Urinary bladder (tissue), 4 donors: ENCODE measurements at places on chromosomes 5 and 9.

DNA sequence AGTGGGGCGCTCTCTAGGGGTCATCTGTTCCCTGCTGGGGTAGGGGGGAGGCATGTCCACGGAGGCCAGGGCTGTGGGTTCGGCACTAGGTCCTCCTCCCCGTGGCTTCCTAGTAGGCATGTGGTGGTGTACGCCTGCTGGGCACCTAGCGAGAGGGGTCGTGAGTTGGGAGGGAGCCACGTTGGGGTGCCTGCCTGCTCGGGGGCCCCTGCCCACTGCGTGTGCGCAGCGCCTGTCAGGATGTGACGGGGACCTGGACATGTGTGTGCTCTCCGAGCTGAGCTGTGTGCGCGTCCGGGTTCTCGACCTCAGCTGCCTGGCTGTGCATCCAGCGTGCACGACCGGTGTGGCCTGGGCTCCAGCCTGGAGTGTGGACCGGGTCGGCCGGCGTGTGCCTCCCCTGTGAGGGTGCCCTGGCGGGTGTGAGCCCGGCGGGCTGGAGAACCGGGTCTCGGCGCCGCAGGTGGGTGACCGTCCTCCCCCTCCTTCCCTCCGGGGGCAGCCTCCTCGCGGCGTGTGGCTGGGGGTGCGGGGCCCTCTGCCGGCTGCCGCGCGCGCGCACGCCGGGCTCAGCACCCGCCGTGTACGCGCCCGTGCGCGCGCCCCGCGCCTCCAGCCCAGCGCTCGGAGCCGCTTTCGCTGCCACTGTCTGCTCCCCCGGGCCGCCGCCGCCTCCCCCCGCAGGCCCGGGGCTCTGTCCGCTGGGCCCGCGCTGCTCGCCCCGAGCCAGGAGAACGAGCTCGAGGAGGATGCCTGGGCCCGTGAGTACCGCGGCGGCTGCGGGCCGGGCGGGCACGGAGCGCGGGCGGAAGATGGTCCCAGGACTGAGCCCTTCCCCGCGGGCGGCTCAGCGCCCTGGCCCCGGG lies at the start of gene PRR7:
Gene PRR7, plus strand, starts transcription at position 615 of the 866 bp plus-strand sequence. CDS start 8,254 bp downstream, outside the sequence.
- no peak for DNase-seq

DNA sequence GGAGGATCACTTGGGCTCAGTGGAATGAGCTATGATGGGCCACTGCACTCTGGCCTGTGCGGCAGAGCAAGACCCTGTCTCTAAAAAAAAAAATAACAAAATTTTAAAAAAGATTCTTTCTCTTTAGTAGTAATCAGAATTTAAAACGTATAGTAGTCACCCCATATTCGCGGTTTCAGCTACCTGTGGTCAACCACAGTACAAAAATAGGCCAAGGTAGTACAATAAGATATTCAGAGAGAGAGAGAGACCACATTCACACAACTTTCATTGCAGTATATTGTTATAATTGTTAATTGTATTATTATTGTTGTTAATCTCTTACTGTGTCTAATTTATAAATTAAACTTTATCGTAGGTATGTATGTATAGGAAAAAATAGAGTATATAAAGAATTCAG lies 18.7 kb downstream of the INIP start:
- DNase-seq: no peak

- no peak for DNase-seq
These were observed 75.6 kb downstream of the USP20 start for GRCh38 chr9:129910628-129911567.

DNA sequence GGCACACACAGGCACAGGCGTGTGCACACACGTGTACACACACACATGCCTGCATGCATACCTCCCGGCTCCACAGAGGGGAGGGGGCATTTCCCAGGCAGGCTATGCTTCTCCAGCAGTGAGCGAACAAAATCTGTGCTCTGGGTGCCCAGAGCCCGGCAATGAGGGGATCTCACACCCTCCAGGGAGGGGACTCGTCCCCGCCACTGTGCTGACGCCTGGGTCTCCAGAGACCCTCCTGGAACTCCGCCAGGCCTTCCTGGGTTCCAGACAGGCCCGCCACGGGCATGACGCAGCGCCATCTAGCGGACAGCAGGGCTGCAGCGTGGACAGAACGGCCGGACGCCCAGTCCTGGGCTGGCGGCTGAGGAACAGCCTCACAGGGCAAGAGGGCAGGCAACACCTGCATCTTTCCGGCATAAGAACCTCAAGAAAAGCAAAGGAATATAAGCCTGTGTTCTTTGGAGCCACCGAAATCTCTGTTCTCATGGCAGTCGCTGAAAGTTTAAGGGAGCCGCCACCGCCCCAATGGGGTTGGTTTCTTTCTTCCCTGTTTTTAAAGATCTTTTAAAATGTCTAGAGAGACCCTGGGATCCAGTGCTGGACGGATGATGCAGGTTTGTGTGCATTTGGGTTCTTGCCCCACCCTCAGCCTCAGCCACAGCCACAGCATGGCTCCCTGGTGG lies 135.6 kb upstream of the PPP1R26 start:
- DNase-seq: peak; percentile 7

DNA sequence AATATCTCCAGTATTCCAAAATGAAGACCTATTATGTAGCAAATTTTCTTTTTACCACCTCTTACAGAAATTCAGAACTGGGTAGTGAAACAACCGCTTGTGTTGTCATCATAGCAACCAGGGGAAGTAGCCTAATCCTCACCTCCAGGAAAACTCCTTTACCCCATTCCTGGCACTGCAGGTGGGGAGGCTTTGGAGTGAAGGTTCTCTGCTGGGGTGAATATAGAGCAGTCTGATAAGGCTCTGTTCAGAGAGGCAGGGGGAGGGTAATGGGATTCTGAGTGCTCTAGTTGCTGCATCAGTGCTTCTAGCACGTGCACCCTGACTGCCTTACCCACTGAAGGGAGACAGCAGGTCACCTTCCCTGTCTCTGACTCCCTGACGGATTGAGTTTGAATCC lies 116.2 kb downstream of the MAN2A1 start:
- no peak for DNase-seq

GRCh38 chr9:121743441-121744001 lies 92.1 kb downstream of the DAB2IP start:
- no peak for DNase-seq

- DNase-seq: no peak
These were observed 9.0 kb upstream of the ZSWIM6 start for GRCh38 chr5:61322738-61323725.

- DNase-seq: no peak
These were observed 49.6 kb upstream of the CCL21 start for GRCh38 chr9:34759432-34760134.

- no peak for DNase-seq
These were observed 477.4 kb upstream of the ADAMTS16 start for GRCh38 chr5:4662756-4663155.

- no peak for DNase-seq
These were observed 37.9 kb downstream of the LNPEP start for GRCh38 chr5:96973532-96974401.

GRCh38 chr5:137706841-137707240 lies 29.0 kb downstream of the KLHL3 start:
- no peak for DNase-seq

GRCh38 chr5:8628521-8628920 lies 759.6 kb downstream of the MTRR start:
- DNase-seq: peak; percentile 14

GRCh38 chr9:134789168-134789567 lies 91.4 kb upstream of the FCN2 start:
- DNase-seq: no peak
